ENCODE measurements at places on chromosomes 12 and 14. TPM values are rescaled to one million over a fixed set of nuclear protein-coding genes. Genes with fewer than 3 reads are reported as not detected.

The KRT72 gene
- polyA plus RNA-seq, result not detected

The DYRK4 gene
- 19.3 TPM for polyA plus RNA-seq

The ITGA7 gene
- polyA plus RNA-seq, result 17.4 TPM

The CLSTN3 gene
- 74.8 TPM for polyA plus RNA-seq

The FGF23 gene
- not detected for polyA plus RNA-seq

The PMCH gene
- not detected for polyA plus RNA-seq

The HOXC6 gene
- polyA plus RNA-seq, result not detected

The CLEC14A gene
- polyA plus RNA-seq, result 13.6 TPM

The SIX6 gene
- polyA plus RNA-seq, result 5.2 TPM

The GSKIP gene
- 9.8 TPM for polyA plus RNA-seq

The PPP1R12A gene
- 10.8 TPM for polyA plus RNA-seq

The NFE2 gene
- polyA plus RNA-seq, result 0.83 TPM

The NT5DC3 gene
- polyA plus RNA-seq, result 4.4 TPM

The TMEM117 gene
- polyA plus RNA-seq, result 1.7 TPM

The MGP gene
- 27.0 TPM for polyA plus RNA-seq

The TCL1A gene
- polyA plus RNA-seq, result not detected

The KCNK10 gene
- polyA plus RNA-seq, result 15.8 TPM

The GDF3 gene
- polyA plus RNA-seq, result not detected

The KRT79 gene
- not detected for polyA plus RNA-seq

The TDG gene
- polyA plus RNA-seq, result 10.7 TPM

The REP15 gene
- 0.53 TPM for polyA plus RNA-seq

The AVPR1A gene
- 0.14 TPM for polyA plus RNA-seq

The VWF gene
- polyA plus RNA-seq, result 144 TPM

The C12orf60 gene
- polyA plus RNA-seq, result 5.4 TPM

The PRKD1 gene
- 10.4 TPM for polyA plus RNA-seq

The SDS gene
- 4.8 TPM for polyA plus RNA-seq

The RHOF gene
- 8.9 TPM for polyA plus RNA-seq

The TDRD9 gene
- polyA plus RNA-seq, result 0.61 TPM

The CD163 gene
- 7.8 TPM for polyA plus RNA-seq

The SLC8A3 gene
- polyA plus RNA-seq, result 2.3 TPM

The GUCY2C gene
- not detected for polyA plus RNA-seq

The GNB3 gene
- polyA plus RNA-seq, result 4.8 TPM

The SLC5A8 gene
- polyA plus RNA-seq, result not detected

The SERPINA12 gene
- polyA plus RNA-seq, result not detected

The CHPT1 gene
- polyA plus RNA-seq, result 18.4 TPM

The JAG2 gene
- 21.9 TPM for polyA plus RNA-seq

The BCL11B gene
- 1.6 TPM for polyA plus RNA-seq

The MYL2 gene
- not detected for polyA plus RNA-seq

The DTD2 gene
- polyA plus RNA-seq, result 7.6 TPM

The SCN8A gene
- 3.6 TPM for polyA plus RNA-seq

The CEP128 gene
- 2.3 TPM for polyA plus RNA-seq

The IFI27 gene
- 159 TPM for polyA plus RNA-seq

The EFS gene
- polyA plus RNA-seq, result 74.9 TPM
